Hypothalamus (tissue), 51 donors: ENCODE measurements at places on chromosomes 6 and 20.

- no peak for DNase-seq
These were observed 52.0 kb downstream of the ITCH start for GRCh38 chr20:34415079-34415478.

- no peak for DNase-seq
These were observed 32.6 kb downstream of the PSMG4 start for GRCh38 chr6:3291346-3291745.

GRCh38 chr20:17374086-17374485 is 147.2 kb downstream of the PCSK2 start:
- no peak for DNase-seq

GRCh38 chr6:5007531-5007930 is 3.7 kb upstream of the RPP40 start:
- DNase-seq = no peak

DNA sequence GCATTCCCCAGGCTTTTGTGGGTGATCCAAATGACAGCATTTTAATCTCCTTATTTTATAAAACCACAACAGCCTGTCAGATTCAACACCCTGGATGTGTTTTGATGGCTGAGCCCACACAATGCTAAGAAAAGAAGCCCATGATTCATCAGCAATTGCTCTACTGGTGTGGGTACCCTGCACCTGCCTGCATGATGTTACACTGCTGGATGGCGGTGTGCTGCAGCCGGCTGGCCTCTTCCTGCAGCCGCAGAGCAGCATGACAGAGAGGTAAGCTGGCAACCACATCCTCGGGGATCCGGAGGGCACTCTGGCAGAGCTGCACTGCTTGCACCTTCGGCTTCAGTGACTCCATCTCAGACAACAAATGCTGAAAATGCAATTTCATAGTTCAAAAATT is 327.5 kb downstream of the SYNE1 start:
- no peak for DNase-seq

DNA sequence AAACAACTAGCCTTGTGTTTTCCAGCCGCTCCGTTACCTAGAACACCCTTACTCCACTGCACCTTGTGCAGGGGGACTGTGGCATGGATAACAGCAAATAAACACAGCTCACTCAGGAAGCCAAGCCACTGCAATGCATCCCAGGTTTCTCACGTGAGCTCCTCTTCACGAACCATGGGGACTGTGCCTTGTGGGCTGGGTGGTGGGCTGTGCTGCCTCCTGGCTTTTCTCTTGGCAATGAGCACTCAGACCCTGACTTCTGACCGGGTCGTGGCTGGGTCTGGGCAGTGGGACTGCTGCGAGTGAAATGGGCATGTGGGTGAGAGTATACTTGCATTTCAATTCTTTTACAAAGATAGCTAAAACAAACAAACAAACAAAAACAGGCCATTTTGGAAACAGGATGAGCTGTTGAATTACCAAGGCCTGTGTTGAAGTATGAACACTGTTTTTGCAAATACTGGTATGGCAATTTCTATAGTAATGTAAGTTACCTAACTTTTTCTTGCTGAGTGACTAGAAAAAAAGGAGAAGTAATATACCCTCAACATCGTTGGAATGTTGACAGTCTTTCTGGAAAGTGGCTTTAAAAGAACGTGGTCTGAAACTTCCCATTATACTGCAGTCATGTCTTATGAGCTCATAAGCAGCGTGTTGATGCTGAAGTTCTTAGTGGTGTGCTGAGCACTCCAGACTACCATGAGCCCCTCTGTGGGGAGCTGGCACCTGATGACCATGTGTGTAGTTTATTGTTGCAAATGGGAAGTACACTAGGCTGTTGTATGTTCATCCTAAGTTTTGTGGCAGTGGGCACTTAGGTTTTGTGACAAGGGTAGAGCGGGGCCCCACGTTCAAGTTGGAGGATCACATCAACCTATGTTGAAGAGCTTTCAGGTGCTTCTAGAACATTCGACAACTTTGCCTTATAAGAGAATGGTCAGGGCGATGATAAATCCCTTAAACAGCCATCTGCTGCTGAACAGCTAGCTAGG is 120.4 kb downstream of the ARMC2 start:
- DNase-seq = no peak

DNA sequence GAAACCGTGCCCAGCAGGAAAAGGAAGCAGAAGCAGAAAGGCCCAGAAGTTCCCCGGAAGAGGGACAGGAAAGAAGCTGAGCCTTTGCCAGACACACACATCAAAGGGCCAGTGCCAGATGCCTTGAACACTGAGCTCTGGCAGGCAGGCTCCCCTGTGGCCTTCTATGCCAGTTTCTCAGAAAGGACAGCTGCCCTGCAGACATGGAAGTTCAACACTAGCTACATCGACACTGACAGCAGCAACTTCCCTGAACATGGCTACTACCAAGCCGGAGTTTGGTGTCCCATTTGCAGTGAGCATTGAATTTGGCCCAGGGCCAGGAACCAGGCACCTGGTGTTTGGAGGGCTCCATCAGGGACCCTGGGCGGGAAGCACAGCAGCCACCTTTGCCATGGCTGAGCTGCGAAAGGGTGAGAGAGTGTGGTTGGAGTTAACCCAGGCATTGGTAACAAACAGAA is 8.0 kb upstream of the RAET1E start:
- DNase-seq = no peak

DNA sequence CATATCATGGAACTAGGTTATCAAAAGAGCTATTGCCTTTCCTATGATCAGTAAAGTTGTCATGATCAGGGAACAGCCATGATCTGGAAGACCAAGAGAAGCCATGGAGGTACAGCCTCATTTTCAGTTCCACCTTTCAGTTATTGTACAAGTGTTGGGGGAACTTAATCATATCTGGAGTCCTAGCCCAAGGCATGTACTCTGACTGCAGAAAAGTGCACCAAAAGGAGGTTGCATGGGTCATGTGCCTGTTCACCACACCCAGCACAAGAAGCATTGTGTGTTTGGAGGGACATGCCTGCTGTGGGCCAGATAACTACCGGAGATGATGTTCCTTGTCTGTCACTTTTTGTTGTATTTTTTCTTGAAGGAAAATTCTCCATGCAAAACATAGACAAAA is 185.8 kb upstream of the MAN1A1 start:
- DNase-seq = no peak

DNA sequence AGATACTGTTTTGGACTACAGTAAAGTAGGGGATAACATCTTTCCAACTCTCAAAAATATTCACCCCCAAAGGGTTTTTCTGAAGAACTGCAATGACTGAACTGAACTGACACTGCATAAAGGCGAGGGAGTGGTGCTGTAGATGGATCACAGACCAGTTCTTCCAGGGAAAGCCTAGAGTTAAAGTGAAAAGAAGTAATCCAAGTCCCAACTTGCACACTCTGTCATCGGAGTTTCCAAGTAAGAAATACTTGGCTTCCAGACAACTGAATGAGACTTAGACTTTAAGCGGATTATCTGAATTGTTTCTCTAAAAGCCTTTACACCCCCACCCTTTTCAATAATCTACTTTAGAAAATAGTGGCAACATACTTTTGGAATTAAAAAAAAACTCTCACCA is 134.1 kb upstream of the PREP start:
- no peak for DNase-seq

- no peak for DNase-seq
These were observed 41.3 kb downstream of the IRAK1BP1 start for GRCh38 chr6:78908621-78909020.

GRCh38 chr6:121730616-121731015 is 295.2 kb downstream of the GJA1 start:
- no peak for DNase-seq

GRCh38 chr20:44501448-44501847 is 20.4 kb downstream of the SERINC3 start:
- DNase-seq = no peak

- DNase-seq = peak; percentile 28
These were observed 117.1 kb upstream of the TAB2 start for GRCh38 chr6:149200282-149200945.

DNA sequence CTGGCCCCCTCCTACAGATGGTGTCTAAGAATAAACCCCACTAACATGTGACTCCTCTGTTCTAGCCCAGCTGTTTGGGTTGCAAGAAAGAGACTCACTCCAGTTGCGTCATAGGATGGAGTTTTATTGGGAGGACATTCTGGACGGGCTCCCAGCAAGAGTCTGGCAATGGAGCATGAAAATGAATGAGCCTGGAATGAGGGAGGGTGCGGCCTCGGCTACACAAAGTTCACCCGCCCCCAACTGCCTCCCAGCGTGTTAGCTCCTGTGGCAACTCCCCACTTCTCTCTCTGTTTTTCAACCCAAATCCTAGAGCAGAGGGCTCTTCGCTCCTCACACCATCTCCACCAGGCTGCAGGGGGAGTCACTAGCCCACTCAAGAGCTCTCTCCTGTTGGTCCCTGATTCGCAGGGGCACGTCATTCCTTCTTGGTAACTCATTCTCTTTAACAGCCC is 5.1 kb upstream of the ADAM33 start:
- DNase-seq = no peak

DNA sequence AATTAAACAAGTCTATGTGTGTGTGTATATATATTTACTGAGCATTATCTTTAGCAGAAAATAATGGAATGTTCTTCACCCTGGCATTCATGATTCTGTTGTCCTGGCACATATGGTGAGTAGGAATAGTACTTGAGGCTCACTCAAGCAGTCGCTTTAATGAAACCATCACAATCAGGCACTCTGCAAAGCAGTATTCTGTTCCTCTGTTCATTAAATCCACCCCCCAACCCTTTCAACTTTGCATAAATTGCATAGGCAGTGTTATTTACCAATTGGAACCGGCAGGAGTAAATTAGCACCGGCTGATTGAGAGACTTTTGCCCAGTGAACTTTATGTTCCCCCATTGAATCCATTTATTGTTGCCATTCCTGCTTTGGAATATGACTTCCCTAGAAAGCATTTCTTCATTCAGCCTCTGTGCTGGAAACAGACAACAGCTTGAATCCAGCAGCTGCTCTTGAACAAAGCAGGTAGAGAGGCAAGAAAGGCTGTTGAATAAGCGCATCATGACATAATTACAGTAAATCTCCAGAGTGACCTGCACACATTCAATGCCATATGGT is 268.0 kb upstream of the RNF217 start:
- no peak for DNase-seq

DNA sequence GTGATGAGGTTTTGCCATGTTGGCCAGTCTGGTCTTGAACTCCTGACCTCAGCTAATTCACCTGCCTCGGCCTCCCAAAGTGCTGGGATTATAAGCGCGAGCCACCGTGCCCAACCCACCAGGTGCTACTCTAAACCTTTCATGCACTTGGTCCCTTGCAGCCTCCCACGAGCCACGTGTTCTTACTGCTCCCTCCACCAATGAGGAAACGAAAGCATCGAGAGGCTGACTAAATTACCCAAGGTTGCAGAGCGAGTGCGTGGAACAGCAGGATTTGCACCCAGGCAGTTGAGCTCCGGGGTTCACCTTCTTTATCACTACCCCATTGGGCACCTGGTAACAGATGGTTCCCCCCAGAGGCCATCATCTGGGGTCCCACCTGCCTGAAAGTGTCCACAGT is 208.3 kb downstream of the LY86 start:
- DNase-seq = no peak
